Right cardiac atrium (tissue), 5 donors: ENCODE measurements at places on chromosomes 12 and 14.

DNA sequence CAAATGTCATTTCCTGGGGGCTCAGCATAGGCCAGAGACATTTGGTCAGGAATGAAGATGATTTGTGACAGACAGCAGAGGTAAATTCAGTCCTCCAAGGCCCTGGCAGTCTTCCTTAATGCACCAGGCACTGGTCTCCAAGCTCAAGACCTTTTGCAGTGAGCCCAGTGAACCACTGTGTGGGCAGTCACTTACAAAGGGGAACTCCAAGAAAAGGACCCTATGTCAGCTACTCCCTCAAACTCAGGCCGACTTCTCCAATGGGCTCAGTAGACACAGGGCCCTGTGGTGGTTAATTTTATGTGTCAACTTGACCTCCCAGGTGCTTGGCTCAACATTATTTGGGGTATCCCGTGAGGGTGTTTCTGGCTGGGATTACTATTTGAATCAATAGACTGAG, 29.3 kb upstream of the PLEK2 start:
- no peak for DNase-seq

GRCh38 chr14:103728141-103728540, 12.5 kb downstream of the ZFYVE21 start:
- DNase-seq, result no peak

- DNase-seq, result no peak
Observed at GRCh38 chr12:15209782-15210181, 11.4 kb downstream of the RERG start.

DNA sequence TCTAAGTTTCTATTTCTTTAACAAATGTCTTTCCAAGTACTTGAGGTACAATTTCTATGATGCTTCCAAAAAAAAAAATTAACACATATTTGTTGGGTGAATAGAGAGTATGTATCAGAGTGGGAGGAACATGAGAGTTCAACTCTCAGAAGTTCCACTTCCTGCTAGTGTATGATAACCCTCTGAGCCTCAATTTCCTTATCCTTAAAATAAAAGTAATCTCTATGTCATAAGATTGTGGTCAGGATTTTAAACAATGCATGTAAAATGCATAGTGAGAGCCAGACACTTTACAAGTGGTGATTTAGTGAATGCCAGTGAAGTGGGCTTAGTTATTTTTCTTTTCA, 270.3 kb upstream of the AMIGO2 start:
- DNase-seq, result no peak

GRCh38 chr12:48601013-48601756, 31.3 kb upstream of the LALBA start:
- DNase-seq, result no peak

DNA sequence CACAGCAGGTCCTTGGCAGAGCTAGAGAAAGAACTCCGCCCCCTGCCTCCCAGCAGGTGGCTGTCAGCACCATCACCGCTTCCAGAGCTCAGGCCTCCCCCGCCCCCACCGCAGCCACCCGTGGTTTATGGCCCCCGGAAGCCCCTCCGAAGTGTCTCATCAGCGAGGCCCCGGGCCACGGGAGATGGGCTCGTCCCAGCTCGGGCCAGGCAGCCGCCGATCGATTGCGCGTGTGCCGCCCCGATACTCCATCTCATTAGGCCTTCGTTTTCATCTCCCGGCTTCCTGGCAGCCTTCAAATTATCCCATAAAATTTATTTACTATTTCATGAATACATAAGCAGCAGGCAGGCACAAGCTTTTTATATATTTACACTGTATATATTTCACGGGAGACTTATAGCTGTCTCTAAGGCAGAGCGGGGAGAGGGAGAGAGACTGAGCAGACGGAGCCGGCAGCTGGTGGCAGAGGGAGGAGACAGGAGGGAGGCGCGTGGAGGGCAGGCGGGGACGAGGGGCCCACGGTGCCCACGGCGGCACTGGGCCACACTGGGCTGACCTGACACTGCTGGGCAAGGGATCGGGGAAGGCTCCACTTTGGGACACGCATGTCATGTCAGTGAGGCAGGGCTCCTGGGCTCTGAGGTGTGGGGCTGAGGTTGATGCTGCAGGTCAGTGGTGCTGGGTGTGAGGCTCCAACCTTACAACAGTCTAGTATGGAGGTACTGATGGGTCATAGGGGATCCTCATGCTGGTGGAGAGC, 241.2 kb downstream of the RBM19 start:
- no peak for DNase-seq

DNA sequence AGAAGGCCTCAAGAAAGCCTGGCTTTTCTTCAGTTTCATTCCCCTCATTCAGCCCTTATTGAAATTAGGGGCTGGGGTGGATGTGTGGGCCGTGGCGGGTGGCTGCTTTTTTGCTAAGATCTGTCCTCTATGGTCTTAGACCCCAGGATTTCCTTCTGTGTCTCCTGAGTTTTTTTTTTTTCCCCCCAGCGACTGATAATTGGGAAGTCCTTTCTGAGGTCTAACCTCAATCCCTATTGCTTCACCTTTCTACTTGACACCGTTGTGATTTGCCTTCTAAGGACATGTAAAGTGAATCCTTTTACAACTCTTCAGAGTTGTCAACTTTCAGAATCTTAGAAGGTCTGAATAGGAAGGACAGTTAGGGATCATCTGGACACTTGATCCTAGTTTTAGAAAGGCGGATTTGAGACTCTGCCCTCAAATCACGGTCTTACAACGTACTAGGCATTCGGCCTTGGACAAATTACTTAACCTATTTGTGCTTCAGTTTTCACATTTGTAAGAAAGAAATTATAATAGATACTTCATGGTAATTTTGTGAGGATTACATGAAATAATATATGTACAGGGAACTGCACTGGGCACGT, 4.4 kb downstream of the GPR84 start:
- DNase-seq, result no peak

- no peak for DNase-seq
Observed at GRCh38 chr12:101616027-101616494, 21.3 kb downstream of the MYBPC1 start.

DNA sequence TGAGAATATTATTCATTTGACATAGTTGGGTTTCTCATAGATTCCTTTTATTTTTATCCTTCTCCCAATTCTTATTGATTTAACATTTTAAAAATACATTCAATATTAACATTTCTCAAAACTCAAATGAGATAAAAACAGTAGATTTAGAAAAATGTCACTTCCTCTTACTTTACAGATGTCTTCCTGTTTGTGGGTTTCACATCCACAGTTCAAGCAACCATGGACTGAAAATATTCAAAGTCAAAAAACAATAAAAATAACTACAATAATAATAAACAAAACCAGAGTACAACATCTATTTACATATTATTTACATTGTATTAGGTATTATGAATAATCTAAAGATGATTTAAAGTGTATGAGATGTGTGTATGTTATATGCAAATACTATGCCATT, 111.3 kb upstream of the SLC16A7 start:
- DNase-seq, result no peak

- no peak for DNase-seq
Observed at GRCh38 chr14:61662437-61663311, 32.6 kb upstream of the HIF1A start.

DNA sequence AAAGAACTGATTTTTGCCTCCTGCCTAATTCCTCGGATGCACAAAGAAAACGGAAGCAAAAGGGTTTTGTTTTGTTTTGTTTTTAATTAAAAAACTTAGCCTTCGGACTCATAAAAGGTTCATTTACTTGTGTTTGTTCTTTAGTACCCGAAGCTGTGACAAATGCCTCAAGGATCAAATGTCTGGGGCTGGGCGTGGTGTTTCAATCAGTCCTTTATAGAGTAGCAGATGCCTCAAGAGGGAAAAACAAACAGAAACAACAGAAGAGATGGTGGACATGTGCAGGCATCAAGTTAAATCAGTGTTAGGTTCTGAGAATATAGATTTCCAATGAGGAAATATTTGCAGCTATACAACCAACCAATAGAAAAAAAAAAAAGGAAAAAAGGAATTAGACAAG, 1.6 kb upstream of the WIF1 start:
- DNase-seq, result no peak

GRCh38 chr12:78494911-78495310, 369.7 kb upstream of the SYT1 start:
- DNase-seq, result no peak

DNA sequence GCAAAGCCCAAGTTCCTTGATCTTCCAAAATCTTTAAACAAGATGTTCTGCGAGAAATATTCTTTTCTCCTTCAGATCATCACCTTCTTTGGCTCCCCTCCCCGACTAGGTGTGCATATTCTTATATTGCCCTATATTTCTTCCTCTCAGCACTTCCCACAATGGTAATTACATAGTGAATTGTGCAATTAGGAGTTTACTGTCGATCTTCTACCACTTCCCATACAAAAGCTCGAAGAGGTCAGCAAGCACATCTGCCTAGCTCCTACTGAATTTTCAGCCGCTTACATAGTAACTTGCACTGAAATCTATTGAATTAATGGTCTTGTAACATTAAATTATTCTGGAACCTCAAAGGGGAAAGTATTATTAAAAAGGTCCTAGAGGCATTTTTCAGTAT, 16.7 kb downstream of the OSBPL8 start:
- DNase-seq, result no peak

GRCh38 chr12:79634957-79635471, 55.8 kb downstream of the PAWR start:
- DNase-seq, result no peak

DNA sequence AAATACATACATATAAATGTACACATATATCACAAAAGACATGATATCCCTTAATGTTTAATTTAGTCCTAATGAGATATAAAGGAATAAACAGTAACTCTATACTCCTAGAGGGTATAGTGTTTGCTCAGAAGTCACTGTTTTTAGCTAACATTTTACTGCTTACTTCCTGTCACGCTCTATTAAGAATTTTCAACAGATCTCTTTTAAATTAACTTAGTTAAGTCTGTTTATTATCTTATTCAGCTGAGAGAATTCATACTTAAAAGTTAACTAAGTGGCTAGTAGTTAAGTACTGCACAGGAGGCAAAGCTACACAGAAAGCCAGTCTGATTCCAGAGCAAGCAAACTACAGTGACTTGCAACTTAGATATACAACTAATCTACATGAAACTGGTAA, 39.9 kb downstream of the GXYLT1 start:
- no peak for DNase-seq

DNA sequence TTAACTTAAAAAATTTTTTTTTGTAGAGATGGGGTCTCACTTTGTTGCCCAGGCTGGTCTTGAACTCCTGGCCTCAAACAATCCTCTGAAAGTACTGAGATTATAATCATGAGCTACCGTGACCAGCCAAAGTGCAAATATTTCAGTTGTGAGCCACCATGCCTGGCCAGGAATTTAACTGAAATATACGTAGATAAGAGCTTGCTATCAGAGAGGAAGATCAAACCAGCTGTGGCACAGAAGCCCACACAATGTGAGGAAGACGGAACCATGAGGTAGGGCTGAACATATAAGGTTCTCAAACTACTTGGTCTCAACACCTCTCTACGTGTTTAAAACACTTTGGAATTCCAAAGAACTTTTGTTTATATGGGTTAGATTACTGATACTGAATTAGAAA, 29.1 kb downstream of the ATG14 start:
- no peak for DNase-seq

GRCh38 chr14:23137813-23138535, 18.9 kb upstream of the CEBPE start:
- no peak for DNase-seq

DNA sequence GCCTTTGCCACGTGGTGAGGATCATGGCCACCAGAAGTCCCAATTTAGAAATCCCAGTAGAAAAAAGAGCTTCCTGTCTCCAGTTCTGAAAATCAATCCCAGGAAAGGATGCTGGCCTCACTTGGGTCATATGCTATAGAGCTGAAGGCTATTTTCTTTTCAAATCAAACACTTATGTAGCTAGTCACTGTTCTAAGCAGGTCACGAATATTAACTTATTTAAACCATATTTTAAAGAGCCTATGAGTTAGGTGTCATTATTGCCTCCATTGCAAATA, 97.5 kb downstream of the VCPKMT start:
- DNase-seq, result no peak

- peak; percentile 58 for DNase-seq
Observed at GRCh38 chr14:55938249-55938791, 179.9 kb upstream of the PELI2 start.

- no peak for DNase-seq
Observed at GRCh38 chr14:23568600-23569331, 1.2 kb upstream of the AP1G2 start.

DNA sequence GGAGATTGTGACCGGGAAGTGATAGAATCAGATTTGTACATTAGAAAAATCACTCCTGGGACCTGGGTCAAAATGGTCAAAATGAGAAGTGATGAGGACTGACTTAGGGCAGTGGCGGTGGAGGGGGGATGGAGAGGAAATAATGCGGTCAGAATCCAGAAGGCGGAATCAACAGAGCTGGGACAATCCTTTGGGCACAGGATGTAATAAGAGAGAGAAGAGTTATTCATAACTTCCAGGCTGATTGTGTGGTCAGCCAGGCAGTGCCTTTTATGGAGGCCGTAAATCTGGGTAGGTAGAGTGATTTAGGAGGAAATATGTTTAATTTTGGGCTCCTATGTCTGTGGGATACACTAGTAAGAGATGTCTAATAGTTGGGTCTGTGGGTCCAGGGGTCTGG, 21.6 kb downstream of the FBXL14 start:
- DNase-seq, result no peak

DNA sequence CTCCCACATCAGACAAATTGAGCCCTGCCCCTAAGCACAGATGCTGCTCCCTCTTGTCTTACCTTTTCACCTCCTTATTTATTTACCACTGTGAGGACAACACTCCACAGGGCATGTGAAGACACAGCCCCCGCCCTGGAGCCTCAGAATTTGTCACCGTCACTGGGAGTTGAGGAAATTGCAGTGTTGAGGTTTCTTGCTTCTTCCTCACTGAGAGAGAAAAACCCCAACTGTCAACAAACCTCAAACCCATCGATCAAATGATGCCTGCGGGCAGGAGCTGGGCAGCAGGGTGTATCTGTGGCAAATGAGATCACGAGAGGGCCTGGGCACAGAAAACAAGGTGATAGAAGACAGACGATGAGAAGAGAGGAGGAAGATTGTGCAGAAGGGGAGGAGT, 30.5 kb upstream of the PLEKHG3 start:
- no peak for DNase-seq

DNA sequence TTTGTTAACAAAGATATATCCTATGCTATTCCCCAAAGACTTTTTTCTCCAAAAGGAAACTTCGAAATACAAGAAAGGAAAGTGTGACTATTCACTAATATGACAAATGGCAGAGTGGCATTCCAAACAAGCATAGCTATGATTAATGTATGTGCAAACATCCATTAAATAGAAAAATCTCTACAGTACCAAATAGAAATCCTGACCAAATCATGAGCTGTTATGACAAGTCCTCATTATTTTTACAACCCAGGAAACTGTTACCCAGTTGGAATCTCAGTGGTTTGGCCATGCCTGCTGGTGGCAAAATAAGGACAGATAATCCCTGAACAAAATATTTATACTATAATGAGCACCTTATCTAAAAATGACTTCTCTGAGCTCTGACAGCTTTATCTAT, 202.1 kb downstream of the SEC23A start:
- no peak for DNase-seq

GRCh38 chr12:131749618-131750315, 38.9 kb downstream of the SFSWAP start:
- DNase-seq, result no peak
